Activated naive CD4-positive, alpha-beta T cell treated with Interleukin-2 at 50 U/mL for 16 hours (primary cell): ENCODE measurements at places on chromosomes 13 and 19.

DNA sequence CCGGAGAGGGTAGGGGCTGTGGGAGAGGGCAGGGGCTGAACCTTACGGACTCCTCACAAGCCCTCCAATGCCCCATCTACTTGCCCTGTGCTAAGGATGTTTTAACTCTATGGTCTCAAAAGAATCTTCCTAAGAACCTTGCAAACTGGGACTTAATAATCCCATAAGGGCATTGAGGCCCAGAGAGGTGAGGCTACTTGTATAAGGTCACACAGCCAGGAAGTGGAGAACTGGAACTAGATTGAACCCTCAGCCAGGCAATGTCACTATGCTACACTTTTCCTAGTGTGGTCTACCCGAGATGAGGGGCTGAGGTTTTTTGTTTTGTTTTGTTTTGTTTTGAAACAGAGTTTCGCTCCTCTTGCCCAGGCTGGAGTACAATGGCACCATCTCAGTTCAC is 10.5 kb upstream of the APOC4 start:
- DNase-seq, result no peak

DNA sequence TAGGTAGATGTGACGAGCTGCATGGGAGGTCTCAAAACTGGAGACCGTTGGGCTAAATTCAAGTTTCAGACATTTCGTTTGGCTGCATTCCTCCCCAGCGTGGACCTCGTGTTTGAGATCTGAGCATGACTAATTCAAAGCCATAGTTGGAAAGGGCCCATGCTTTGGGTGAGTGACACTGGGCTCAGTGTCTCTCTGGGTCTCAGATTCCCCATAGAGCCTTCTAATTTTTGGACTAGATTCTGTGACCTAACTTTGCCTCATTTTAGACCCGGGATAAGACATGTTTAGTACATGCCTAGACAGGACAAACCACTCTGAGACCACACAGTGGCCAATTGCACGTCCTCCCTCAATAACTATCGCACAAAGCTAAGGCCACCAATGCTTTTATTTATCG is 16.6 kb downstream of the CKM start:
- no peak for DNase-seq

- no peak for DNase-seq
Measured at GRCh38 chr13:112966776-112967175, 2.2 kb upstream of the MCF2L start.

- no peak for DNase-seq
Measured at GRCh38 chr19:51354742-51355148, 11.4 kb downstream of the ETFB start.

- DNase-seq, result no peak
Measured at GRCh38 chr19:1551068-1552040, 16.8 kb downstream of the MEX3D start.

DNA sequence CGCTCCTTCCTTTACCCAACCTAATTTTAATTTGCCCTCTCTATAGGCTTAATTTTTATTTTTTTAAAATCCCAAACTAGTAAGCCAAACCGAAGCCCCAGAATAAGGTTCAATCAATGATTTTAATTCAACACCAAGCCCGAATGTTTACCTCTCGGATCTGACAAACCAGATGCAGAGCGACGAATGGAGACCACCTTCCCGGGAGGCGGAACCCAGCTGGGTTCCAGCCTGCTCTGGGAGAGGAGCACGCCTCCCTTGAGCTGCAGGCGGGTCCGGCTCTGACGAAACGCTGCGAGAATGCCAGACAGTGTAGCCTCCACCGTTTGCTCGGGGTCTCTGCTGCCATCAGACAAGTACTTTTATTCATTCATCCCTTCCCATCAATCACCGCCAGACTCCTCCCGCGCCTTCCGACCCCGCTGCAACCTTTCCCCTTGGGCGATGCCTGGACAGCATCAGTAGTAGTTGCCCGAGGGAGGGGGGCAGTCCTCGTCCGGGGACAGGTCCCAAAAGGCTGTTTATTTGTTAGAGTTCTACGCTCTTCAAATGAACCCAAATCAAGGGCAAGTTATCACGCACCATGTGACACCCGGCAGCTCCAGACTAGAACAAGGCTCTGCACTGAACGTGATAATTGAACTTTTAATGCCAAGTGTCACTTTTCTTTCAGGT is 752 bp upstream of the EDNRB start:
- DNase-seq, result no peak

- DNase-seq, result peak; percentile 75
Measured at GRCh38 chr19:43464134-43464775, 1.2 kb downstream of the LYPD3 start.

DNA sequence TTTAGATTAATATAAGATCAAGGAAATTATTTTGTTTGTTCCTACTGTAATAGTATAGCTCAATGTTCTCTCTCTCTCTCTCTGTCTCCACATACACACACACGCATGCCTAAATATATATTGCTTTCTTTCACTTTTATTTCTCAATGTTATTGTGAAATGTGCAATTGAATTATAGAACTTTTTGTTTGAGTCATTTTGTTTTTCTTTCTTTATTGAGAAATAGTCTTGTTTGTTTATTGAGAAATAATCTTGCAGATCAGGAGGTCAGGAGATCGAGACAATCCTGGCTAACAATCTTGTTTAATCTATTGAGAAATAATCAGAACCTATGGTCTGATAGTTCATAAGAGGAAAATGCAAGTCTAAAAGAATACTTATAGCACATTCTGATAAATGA is 1581.3 kb downstream of the EFNB2 start:
- DNase-seq, result no peak

DNA sequence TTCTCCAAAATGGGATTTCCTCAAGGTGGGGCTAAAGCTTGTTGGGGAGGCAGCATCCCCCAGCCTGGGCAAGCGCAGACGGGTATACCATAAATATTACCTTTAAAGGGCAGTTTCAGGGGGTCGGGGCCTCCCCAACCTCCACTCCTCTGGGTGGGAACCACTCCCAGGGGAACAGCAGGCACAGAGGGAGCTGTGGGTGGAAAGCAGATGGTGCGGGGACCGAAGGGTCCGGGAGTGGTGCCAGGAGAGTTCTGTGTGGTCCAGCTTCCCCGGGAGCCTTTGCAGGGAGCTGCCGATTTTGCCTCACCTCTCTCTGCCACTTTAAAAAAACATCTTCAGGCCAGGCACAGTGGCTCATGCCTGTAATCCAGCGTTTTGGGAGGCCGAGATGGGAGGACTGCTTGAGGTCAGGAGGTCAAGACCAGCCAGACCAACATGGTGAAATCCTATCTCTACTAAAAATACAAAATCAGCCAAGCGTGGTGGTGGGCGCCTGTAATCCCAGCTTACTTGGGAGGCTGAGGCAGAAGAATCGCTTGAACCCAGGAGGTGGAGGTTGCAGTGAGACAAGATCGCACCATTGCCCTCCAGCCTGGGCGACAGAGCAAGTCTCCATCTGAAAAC is 5.5 kb downstream of the MAST3 start:
- no peak for DNase-seq

GRCh38 chr19:11399667-11400066 is 15.6 kb upstream of the EPOR start:
- no peak for DNase-seq

GRCh38 chr13:25778808-25779305 is 273.0 kb downstream of the SHISA2 start:
- no peak for DNase-seq

- no peak for DNase-seq
Measured at GRCh38 chr13:19158526-19159174, 23.0 kb downstream of the TUBA3C start.

GRCh38 chr13:106355866-106356265 is 179.6 kb downstream of the EFNB2 start:
- DNase-seq, result no peak

DNA sequence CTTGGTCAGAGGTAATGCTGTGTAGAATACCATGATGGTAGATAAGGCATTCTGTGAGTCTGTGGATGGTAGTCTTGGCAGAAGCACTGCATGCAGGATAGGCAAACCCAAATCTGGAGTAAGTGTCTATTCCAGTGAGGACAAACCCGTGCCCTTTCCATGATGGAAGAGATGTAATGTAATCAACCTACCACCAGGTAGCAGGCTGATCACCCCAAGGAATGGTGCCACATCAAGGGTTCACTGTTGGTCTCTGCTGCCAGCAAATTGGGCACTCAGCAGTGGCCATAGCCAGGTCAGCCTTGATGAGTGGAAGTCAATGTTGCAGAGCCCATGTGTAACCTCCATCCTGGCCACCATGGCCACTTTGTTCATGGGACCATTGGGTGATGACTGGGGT is 155.0 kb downstream of the RAP2A start:
- no peak for DNase-seq

- DNase-seq, result no peak
Measured at GRCh38 chr13:105660561-105660960, 874.9 kb downstream of the EFNB2 start.

GRCh38 chr19:19451429-19452242 is 46.2 kb downstream of the GATAD2A start:
- DNase-seq, result peak; percentile 51

DNA sequence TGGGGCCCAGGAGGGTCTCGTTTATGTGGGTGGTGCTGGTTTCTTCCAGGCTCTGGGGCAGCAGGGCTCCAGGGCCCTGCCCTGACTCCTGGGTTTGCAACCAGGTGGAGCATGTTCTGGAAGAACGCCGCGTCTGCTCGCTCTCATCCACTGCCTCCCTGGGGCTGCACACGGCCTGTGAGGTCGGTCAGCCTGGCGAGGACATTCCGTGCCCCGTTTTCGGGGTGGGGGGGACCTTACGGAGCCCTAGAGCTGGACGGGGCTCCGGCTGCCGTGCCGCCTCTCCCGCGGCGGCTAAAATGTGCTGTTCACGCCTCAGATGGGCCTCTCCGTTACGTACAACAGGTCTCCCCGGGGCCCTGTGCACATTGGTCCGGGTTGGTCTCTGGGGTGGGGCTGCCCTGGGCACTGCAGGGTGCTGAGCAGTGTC is 3.3 kb downstream of the GNA11 start:
- DNase-seq, result no peak

GRCh38 chr13:95221971-95222732 is 79.1 kb downstream of the ABCC4 start:
- DNase-seq, result no peak

- no peak for DNase-seq
Measured at GRCh38 chr13:110627761-110628476, 12.6 kb downstream of the NAXD start.

- peak; percentile 58 for DNase-seq
Measured at GRCh38 chr19:17450264-17451075, 2.0 kb upstream of the TMEM221 start.

GRCh38 chr13:50353651-50354415 is 338.6 kb downstream of the KCNRG start:
- no peak for DNase-seq

- no peak for DNase-seq
Measured at GRCh38 chr13:26946684-26947343, 186.2 kb upstream of the GPR12 start.

DNA sequence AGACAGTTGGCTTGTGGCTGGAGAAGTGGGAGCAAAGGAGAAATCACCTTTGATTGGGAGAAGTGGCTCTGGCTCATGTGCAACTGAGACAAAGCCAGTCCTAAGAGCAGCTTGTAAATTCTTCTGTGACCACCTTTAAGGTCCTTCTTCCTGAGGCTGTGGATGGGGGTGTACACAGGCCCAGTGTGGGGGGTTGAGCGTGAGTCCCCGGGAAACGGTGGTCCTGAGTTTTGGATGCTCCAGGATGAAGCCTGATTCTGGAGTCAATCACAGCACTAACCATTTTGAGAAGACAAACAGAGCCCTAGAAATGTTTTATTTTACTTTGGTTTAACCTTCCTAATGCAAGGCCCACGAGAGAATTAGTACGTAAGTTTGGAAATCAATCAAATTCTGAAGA is 3.9 kb upstream of the CEBPA start:
- no peak for DNase-seq

DNA sequence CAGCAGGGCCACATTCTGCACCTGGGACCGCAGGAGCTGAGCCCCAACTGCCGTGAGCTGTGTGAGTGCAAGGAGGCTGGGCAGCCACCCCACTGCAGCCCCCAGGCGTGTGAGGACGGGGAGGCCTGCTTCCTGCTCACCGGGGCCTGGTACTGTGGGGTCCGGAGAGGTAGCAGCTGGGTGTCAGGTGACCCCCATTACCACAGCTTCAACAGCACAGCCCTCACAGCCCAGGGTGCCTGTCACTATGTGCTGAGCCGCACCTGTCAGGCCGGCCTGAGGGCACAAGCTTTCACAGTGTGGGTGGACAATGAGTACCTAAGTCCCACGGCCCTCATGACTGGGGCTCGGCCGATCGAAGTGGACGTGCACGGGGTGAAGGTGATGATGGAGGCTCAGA is 35.8 kb upstream of the FXYD3 start:
- DNase-seq, result no peak

DNA sequence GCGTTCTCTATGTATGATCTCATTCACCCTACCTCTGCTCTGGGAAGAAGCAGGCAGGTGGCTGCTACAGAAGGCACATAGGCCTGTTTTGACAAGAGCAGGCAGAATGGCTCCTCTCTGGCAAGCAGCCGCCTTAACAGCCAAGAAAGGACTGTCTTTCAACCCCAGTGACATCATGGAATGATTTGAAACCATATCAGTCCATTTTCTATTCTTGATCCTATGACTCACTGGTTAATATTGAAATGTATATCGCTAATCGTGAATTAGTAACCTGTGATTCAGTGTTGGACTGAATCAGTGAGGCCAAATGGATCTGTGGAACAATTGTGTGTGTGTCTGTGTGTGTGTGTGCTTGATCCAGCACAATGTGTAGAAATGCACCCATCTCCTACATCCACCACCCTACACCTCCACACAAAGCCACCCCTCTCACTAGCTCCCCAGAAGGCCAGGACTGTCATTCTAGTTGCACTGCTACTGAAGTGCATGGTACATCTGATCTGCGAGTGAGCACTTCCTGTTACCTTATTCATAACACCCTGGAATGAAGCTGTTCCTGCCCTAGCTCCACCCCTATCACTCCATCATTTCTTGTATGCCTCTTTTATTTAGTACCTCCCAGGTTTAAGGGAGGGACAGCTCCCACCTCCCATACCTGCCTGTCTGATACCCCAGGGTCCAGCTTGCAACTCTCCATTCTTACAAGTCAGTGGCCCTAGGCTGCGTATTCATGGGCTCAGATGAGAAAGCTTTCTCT is 460.0 kb downstream of the FOXO1 start:
- peak; percentile 43 for DNase-seq

GRCh38 chr19:16417660-16418596 is 53.8 kb downstream of the EPS15L1 start:
- peak; percentile 66 for DNase-seq

GRCh38 chr19:13705928-13706447 is 58.3 kb upstream of the MRI1 start:
- no peak for DNase-seq

- no peak for DNase-seq
Measured at GRCh38 chr19:40567040-40567749, 9.5 kb upstream of the SHKBP1 start.

- DNase-seq, result no peak
Measured at GRCh38 chr13:19150226-19150625, 31.4 kb downstream of the TUBA3C start.
